ENCODE measurements at places on chromosomes 6 and 20.
A peak's percentile ranks its signal among the peaks of the same experiment; 100 is the strongest.

DNA sequence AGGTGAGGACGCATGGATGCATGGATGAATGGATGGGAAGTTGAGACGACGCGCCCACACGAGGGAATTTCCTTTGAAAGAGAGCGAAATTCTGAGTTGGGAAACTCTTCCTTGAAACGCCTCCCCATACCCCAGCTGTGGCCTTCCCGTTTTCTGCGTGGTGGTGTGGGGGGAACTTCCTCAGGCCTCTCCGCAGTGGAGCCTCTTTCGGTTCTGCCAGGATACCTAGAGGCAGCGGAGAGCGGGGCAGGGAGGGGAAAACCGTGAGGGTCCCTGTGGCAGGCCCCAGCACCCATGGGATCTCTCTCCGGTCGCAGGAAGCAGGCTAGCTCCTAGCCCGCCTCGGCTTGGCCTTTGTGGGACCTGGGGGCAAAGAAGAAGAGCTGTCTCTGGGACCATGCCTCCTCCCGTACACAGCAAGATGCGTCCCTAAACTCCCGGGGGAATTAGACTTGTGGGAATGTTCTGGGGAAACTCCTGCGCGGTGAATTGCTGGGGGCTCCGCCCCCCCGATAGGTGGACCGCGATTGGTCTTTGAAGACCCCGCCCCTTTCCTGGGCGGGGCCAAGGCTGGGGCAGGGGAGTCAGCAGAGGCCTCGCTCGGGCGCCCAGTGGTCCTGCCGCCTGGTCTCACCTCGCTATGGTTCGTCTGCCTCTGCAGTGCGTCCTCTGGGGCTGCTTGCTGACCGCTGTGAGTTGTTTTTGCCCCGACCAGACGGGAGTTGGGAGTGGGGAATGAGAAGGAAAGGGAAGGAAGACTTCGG, at the start of gene CD40:
Gene CD40, plus strand, starts transcription at position 611 of the 764 bp plus-strand sequence. Its CDS starts 30 bp downstream, at position 641.
- peak within 1 kb of the TSS; percentile 95 for H3K4me3 ChIP-seq
- no peaks in the 10 kb centered on the region for H3K4me1 ChIP-seq
- no peak within 1 kb of the TSS for H3K27ac ChIP-seq
- peak; percentile 95 for DNase-seq
- peaks cover 7% of the 10 kb centered on the region for H3K27me3 ChIP-seq

GRCh38 chr20:47861116-47861515, 75.8 kb upstream of the SULF2 start:
- H3K4me3 ChIP-seq = no peak overlapping the region
- no peak overlapping the region for H3K27ac ChIP-seq
- peaks cover 4% of the 10 kb centered on the region for H3K36me3 ChIP-seq

DNA sequence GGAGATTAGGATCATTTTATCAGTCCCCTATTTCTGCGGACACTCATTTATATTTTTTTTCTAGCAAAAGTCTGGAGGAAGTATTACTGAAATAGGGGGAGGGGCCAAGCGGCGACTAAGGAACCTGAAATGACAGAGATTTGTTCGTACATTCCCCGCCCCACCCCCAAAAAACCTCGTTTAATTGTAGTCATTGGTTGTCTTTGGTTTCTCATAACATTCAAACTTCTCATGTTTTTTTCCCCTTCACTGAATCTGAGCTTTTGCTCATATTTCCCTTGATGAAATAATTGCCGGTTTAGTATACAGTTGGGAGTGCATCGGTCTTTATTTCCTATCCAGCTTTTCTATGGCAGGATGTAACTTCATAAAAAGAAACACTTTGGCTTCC, 768 bp upstream of the FYN start:
- DNase-seq = no peak
- H3K27ac ChIP-seq = no peak overlapping the region
- H3K4me3 ChIP-seq = peak overlapping the region; percentile 87
- no peaks in the 10 kb centered on the region for H3K36me3 ChIP-seq
- H3K4me1 ChIP-seq = peaks cover 4% of the 10 kb centered on the region

- no peak for DNase-seq
- H3K4me3 ChIP-seq = no peak overlapping the region
- no peak overlapping the region for H3K27ac ChIP-seq
- H3K27me3 ChIP-seq = no peaks in the 10 kb centered on the region
- H3K4me1 ChIP-seq = peaks cover 9% of the 10 kb centered on the region
These were observed 923 bp downstream of the IL17A start for GRCh38 chr6:52187098-52187497.

GRCh38 chr6:11419763-11420453, 117.6 kb upstream of the TMEM170B start:
- no peak for DNase-seq
- H3K27me3 ChIP-seq = no peaks in the 10 kb centered on the region
- no peaks in the 10 kb centered on the region for H3K4me1 ChIP-seq
- no peak overlapping the region for H3K4me3 ChIP-seq
